Stimulated activated CD4-positive, alpha-beta T cell treated with anti-CD3 and anti-CD28 coated beads, Interleukin-12 subunit alpha, Interleukin-12 subunit beta, amount 100 ng/mL, for 4 hours (primary cell): ENCODE measurements at places on chromosomes 7 and 10.
A peak's percentile ranks its signal among the peaks of the same experiment; 100 is the strongest.

DNA sequence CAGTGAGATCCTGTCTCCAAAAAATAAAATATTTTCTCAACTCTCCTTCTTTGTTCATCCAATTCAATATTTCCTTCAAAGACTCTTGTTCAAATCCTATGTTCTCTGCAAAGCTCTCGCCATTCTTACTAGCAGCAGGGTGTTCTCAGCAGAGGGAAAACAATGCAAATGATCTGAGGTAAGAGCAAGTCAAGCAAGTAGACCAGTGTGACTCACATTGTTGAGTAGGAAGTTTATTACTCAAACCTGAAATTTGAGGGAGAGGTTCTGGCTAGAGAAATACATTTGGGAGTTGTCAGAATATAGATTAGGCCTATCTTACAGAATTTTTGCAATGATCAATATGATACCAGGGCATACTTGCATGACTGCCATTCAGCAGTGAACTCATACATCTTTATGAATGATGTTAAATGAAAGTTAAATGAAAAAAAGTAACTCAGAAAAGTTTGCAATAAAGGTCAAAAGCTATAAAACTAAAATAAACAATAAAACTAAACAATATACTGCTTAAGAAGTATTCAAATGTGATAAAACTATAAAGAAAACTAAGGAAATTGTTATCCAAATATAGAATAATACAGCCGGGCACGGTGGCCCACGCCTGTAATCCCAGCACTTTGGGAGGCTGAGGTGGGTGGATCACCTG lies 5.8 kb downstream of the IDE start:
- DNase-seq: no peak

- no peak for DNase-seq
Measured at GRCh38 chr10:49781247-49781646, 19.1 kb upstream of the OGDHL start.

- no peak for DNase-seq
Measured at GRCh38 chr10:13681528-13681927, 94.8 kb downstream of the PRPF18 start.

DNA sequence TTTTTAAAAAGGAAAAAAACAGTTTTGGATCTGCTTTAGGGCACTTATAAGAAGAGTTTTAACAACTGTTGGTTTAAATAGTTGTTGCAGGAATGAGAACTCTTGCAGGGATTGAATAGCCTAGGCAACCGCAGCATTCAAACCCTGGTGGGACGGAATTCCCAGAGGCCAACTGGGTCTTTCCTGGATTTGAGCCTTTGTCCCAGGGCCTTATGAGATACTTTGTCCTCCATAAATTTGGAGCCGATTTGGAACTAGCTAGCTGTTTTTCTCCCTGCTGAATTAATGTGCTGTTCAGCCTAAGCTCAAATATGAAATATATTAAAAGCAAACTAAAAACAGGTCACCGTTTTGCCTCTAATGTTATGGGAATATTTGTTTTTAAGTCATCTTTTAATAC lies 109.6 kb downstream of the LRMDA start:
- DNase-seq: no peak

GRCh38 chr7:131007439-131008330 lies 273.7 kb upstream of the KLF14 start:
- peak; percentile 56 for DNase-seq

- no peak for DNase-seq
Measured at GRCh38 chr7:72403458-72404076, 8.6 kb downstream of the CALN1 start.

GRCh38 chr7:6621195-6622133 lies 6.1 kb downstream of the ZNF853 start:
- DNase-seq: no peak

DNA sequence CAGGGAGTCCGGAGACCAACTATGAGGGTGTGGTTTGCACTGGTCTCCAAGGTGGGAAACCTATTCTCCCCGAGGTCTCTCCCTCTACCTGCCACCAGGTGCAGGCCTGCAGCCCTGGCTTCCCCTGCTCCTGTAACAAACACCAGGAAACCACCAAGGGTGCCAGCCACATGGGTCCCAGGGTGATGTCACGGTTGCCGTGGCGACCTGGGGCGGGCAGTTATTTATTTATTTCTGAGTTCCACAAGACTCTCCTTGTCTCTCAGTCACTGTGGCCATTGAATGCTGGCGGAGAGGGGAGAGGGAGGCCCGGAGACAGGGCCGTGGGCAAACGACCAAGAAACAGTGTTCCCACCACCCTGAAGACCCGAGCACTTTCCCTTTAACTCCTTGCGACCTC lies 27.0 kb downstream of the MMD2 start:
- DNase-seq: no peak

DNA sequence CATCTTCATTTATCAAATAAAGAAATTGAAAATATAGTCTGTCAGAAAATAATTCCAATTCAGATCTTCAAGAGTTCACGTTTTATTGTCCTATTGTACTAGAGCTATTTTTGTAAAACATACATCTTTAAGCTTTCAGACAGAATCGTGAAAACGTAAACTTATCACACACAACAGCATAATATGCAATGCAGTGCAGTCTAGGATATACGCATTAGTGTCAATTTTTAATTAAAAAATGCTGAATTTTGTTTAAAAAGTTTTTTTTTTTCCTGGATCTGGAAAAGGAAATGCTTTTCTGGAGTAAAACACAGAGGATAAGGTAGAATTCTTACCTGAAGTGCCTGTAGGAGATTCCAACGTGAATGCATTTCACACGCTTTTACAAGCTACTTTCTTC lies 458.2 kb upstream of the KLF6 start:
- DNase-seq: no peak

DNA sequence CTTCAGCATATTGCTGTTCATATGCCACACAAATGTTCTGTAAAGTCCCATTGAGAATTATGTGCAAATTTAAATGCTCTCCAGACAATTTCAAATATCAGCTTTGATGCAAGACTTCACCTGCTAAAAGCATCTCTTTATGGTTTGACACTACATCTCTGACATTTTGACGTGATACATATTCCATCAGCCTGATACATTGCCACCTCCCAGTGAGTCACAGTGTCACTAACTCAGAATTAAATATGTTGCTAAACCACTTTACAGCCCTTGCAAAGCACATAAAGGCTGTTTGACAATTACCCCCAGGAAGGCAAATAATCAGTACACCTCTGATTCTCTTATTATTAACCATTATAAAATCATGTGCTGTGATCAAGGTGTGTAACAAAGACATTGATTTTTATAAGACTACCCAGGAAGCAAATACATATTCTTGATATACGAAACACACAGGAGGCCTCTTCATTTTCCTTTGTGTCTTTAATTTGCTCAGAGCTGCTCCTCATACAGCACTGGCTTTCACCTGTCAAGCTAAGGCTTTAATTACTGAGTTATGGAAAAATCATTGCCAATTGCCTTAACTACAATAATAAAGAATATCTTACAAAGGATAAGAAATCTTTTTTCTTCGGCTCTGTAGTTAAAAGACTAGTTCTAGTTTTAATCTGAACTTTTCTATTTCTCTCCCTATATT lies 547.5 kb upstream of the C7orf33 start:
- no peak for DNase-seq

DNA sequence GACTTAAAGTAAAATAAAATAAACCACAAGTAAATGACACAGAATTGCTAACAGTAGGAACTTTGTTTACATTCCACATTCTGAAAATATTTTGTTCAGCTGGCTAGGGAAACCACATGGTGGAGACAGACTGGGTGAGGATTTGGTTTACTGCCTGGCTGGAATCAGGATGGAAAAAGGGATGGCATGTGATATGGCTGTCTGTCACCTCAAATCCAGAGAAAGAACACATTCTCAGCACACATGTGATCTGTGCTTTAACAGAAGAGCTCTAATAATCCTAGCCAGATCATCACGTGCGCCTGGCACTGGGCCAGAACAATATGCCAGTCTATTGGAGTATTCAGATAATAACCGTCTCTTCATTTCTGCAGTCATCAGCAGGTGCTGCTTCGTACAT lies 90.9 kb upstream of the PIP4K2A start:
- DNase-seq: no peak

GRCh38 chr7:98217623-98218582 lies 6.7 kb downstream of the BHLHA15 start:
- DNase-seq: no peak

GRCh38 chr7:50405221-50405620 lies 44.9 kb downstream of the FIGNL1 start:
- DNase-seq: no peak

DNA sequence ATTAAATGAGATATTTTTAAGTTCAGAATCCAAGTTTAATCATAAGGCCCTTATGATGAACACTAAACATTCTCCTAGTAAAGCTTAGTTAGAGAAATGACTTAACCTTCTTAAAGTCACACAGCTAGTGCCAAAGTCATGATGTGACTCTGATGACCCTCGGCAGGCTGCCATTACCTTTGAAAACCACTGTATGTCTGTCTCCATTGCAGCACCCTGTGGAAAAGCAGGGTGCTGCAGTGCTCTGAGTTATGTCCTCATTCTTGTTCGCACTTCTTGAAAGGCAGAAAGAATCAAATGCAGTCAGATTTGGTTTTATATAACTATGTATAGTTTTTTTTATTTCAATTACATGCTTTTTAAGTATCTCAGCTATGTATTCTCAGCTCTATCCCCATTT lies 105.0 kb downstream of the PHTF2 start:
- DNase-seq: no peak

- DNase-seq: no peak
Measured at GRCh38 chr7:73437091-73437490, 3.5 kb downstream of the FZD9 start.

GRCh38 chr7:87784424-87784823 lies 91.7 kb downstream of the SLC25A40 start:
- DNase-seq: no peak

DNA sequence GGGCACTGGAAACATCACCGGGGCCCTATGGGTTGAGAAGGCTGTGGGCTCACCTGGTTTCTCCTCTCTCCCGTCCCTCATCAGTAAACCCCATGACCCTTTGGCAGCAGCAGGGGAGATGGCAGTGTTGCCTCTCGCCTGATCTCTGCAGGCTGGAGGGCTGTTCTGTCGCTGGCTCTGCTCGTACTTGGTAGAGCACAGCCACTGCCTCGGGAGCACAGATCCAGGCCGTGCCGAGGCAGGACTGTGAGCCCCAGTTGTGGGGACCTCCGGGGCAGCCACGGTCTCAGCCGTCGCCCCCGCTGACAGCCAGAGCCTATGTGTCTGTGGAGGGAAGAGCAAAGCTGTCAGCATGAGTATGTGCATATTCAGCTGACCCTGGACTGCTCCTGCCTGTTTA lies 94.9 kb downstream of the PTPRE start:
- no peak for DNase-seq

DNA sequence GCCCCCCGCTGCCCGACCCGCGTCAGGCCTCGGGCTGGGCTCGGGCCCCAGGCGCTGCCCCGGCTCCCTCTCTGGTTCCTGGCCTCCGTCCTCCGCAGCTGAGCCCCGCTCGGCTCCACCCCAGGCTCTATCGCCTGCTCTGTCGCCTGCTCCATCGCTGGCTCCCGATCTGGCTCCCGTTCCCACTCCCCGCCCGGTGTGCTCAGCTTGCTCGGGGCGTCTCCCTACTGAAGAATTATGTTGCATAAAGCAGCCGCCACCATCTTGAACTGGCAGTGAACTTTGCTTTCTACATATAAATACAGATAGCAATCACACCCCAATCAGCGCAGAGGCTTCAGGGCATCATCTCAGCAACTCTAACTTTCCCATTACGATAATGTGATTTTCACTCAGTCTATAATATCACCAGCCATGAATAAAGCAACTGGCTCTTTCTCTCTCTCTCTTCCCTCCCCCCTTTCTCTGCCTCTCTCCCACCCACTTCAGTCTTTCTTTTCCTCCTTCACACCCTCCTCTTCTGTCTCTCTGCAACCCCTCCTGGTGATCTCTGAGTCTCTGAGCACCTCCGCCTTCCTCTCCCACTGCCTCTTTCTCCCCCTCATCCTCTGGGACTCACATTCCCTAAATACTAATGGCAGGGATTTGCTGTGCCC lies 43.3 kb upstream of the BTRC start:
- DNase-seq: no peak

DNA sequence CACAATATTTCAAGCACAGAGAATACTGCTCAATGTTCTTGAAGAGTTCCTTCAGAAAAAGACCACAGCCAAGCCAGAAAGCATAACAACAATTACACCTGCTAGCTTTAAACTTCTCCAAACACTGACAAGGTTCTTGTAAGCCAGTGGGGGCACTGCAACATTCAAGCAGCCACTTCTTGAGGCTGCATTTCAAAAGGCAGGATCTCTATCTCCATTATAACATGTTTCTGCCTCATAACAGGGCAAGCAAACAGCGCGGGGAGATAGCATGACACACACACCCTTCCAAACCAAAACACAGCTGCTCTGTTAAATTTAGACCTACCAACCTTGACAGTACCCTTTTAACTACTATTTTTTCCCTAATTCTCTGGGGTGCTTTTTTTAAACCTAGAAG lies 30.8 kb downstream of the CHCHD3 start:
- no peak for DNase-seq

GRCh38 chr10:92846854-92847201 lies 1.5 kb upstream of the EXOC6 start:
- DNase-seq: no peak

DNA sequence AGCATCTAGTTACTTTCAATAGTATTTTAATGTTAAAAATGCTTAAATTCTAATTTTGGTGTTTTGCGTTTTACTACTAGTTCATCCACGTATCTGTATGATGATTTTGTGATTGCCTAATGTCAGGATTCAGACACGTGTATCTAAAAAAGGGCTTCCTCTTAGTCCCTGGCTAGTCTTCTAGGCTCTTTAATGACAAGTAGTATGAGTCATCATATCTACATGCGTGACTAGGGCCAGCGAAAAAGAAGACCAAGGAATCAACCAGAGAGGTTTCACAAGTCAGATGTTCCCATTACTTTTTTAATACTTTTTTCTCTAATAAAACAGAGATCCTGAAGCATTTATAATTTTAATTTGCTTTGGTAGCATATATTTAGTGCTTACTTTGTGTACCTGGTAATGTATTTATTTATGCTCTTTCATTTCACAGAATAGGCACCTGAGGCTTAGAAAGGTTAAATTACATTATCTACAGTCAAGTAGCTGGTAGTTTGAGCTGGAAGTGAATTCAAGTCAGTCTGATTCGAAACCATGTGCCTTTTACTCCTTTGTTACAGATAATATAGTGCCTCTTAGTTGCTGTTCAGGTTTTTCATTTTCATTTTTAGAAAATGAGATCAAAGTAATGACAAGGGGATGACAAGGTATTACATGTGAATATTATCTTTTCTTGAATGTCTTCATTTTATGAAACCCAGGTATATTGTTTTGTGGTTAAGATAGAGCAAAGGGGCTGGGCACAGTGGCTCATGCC lies 140.3 kb downstream of the FOXP2 start:
- no peak for DNase-seq

- no peak for DNase-seq
Measured at GRCh38 chr10:58727633-58728032, 215.0 kb downstream of the BICC1 start.

- no peak for DNase-seq
Measured at GRCh38 chr10:59991117-59991516, 84.8 kb upstream of the CCDC6 start.

DNA sequence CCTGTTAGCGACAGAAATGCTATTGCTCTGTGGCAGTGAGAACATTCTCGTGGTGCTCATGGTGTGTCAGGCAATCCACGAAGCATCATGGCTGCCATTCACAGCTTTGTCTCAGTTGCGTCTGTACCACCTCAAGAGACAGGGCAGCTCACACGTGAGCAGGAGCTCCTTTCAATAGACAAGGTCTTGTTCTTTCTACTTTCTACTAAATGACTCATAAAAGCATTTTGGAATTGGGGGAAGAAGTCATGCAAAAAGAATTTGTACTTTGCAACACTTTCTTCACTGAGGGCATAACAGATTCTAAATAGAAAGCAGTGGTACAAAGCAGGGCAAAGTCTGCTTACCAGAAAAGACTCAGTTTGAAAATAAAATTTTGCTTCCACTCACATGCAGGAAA lies 638.5 kb downstream of the PHTF2 start:
- no peak for DNase-seq
